ENCODE measurements at places on chromosomes 11 and 22.

- DNase-seq: no peak
Observed at GRCh38 chr22:38873469-38874411, 1.7 kb upstream of the CBX6 start.

DNA sequence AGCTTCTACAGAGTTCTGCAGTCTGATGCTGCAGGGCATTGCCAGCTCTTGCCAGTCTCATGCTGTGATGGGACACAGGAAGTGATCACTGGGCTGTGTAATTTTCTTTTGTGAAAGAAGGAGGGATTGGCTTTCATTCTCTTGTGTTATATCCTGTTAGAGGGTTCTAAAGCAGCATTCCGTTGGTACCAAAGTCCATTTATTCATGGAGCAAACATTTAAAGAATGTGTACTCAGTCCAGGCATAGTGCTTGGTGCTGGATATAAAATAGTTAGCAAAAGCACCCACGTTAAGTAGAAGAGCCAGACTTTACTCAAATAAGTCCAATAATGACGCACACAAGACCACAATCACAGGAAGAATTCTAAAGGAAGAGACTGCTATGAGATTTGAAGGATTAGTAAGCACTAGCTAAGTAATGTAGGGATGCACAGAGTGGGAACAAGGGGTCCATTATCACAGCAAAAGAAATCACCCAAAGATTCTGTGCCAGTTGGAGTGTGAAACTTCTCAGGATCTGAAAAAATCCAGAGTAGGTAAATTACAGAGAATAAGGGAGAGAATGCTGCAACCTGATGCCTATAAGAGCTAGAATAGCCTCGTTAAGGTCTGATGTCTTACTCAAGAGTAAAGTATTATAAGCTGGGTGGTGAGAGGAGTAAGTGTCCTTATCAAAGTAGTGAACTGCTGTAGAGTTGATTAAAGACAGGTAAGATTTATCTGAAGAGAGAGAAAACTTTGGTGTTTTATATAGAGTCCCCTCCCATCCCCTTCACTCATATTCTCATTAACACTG lies 728.3 kb downstream of the METTL15 start:
- DNase-seq: no peak

- DNase-seq: no peak
Observed at GRCh38 chr11:97574976-97575665, 1185.3 kb downstream of the JRKL start.

GRCh38 chr11:85044911-85045310 lies 582.2 kb downstream of the DLG2 start:
- DNase-seq: no peak

GRCh38 chr11:94664346-94664745 lies 97.2 kb downstream of the PIWIL4 start:
- DNase-seq: no peak

DNA sequence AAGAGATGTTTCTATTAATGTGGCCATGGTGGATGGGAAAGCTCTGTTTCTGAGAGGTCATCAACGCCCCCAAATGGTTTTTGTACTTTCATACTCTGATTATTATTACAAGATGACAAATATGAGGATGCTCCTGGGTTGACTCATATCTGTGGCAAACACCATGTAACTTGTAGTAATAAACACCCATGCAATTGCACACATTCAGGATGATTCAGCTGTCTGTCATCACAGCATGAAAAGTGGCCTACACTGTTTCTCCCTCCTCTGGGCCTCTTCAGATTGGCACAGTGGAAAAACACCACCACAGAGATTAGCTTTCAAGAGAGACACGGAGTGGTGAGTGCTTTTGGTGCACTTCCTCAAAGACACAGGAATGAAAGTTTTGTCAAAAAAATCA lies 85.4 kb downstream of the MTNR1B start:
- no peak for DNase-seq

DNA sequence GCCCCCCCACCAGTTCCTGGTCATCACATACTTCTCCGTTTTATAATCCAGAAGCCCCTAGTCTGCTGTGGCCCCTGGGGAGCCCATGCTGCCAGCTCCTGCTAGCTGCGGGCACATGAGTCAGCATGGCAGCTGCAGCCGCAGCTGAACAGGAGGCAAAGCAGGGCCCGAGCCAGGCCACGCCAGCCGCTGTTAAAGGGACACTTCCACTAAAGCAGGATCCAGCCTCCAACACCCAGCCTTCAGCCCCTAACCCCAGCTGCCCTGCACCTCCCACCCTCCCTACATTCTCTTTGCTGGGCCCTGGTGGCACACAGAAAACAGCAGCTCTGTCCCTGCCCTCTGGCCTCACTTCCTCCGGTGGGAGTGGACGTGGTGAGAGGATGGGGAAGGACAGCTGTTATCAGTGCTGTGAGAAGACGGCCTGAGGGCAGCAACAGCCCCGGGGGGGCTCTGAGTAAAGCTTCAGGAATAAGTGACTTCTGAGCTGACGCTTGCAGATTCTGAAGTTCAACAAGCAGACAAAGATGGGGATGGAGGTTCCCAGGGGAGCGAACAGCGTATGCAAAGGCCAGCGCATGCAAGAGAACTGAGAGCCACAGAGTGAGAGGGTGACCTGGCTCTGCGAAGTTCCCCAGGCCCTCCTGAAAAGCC lies 688 bp upstream of the LRRC74B start:
- DNase-seq: no peak

DNA sequence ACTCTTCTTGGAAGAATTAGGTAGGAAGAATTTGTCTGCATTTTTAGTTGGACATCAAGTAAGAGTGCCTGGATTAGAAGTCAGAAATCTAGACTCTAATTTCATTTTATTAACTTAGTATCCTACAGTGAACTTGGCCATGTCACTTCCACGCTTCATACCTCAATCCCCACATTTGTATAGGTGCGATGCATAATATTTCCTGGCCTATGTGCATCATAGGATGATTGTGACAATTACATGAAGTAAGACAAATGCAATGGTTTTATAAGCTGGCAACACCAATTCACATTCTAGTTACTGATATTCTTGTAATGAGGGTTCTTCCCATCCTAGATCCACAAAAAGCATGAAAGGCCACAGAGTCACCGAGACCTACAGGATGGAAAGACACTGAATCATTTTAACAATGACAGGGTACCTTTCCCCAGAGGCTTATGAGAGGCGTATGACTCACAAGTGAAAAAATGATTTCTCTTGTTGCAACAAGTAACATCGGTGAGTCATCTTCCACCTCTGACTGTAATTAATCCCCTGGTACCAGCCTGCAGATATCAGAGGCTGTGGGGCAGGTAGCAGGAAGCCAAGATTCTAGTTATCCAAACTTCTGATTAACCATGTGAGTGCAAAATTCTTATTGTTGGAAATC lies 56.0 kb upstream of the OR5AK2 start:
- DNase-seq: no peak

DNA sequence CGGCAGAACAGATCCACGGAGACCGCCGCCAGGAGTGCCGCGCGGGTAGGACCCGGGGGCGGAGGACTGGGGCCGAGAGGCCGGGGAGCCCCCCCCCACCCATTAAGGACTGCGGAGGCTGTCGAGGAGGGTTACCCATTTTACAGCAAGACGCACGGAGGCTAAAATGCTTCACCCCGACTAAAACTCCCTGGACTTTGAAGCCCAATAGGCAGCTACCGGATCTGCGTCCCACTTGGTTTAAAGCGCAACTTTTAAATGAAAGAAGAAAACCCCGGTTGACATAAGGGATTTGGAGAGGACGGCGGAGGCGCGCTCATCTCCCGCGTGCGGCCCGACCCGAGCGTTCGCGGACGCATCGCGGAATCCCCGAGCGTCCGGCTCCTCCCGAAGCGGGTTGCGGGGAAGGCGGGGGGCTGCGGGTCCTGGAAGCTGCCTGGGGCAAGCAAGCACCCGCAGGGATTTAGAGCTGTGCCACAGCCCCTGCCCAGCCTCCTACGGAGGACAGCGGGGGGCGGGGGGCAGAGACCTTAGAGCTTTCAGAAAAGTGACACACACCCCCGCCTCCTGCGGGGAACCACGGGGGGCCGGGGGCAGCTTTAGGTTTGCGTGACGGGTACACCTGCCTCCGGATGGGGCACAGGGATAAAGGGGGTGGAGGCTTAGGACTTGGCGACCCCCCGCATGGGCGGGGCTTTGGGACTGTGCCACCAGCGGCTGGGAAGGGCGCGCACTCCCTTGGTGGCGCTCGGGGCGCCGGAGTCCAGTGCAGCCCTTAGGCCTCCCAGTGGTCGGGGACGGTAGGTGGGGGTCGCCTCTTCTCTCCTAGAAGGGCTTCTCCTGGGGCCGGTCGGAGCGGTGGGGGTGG lies 760 bp upstream of the CELSR1 start:
- no peak for DNase-seq

DNA sequence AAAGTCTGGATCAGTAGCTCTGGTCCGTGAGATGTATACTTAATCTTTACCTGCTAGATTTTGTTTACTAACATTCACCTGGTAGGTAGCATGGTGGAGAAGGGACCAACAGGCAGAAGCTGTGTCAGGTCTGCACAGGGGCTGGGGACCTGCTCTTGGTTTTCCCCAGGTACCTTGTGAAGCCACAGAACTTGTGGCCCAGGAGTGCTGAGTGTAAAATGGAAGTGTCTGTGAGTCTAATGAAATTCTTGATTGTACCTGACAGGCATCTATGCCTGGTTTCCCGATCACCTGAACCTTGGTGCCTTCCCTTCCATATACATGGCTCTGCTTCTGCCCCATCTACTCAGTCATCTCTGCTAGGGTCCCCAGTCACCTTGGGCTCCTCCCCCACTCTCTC lies 94.3 kb downstream of the CWC15 start:
- DNase-seq: no peak

DNA sequence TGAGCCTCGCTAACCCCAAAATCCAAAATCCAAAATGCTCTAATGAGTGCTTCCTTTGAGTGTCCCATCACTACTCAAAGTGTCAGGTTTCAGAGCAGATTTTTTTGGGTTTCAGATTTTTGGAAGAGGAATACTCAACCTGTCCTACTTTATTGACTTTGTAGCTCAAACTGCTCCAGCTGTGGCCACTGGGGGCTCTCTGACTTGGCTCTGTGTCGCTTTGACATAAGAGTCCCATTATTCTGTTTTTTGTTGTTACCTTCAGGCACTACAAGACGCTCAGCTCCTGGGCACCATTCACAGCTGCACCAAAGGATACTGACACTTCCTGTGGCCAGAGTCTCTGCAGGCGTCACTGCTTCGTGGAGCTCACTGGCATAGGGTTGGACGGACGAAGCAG lies 41.1 kb downstream of the PHF21B start:
- no peak for DNase-seq

DNA sequence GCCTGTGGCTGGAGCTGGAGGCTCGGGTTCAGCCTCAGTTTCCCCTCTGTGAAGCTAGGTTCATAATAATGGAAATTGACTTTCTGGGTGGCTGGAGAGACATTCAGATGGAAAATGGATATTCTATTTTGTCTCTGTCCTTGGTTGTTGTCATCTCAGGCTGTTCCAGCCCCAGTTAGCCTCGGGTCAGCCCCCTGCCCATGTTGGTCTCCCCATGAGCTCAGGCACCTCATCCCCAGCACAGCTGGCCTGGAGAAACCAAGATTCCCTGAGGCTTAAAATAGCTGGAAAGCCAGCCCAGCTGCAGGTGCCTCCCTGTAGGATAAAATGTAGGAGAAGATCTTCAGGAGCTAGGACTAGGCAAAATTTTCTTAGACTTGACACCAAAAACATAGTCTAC lies 129.5 kb downstream of the MED15 start:
- DNase-seq: no peak

DNA sequence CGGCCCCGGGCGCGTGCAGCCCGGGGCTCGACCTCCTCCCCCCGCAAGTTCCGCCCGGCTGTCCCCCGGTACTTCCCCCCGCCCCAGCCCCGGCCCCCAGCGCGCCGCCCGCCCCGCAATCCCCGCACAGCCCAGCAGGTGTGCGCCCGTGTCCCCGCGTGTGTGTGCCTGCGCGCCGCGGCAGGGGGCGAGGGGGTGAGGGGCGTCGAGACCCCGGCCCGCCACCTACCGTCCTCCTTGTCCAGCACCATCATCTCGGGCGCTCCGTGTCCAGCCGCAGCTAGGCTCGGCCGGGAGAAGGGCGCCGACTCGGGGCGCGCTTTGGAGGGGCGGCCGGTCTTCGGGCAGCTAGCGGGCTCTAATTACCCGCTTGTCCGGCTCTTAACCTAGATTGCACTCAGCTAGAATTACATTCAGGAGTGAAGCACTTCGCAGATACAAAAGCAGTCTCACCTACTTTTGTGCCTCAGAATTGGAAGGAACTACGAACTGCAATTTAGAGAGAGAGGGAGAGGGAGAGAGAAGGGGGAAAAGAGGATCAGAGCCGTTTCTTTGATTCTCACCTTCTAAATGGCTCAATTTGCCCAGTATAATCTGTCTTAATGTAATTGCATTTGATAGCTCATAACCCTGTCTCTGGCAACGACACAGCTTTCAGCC lies 439 bp downstream of the LMO1 start:
- no peak for DNase-seq
